ENCODE measurements at places on chromosomes 11 and 22. TPM values are rescaled to one million over a fixed set of nuclear protein-coding genes. Genes with fewer than 3 reads are reported as not detected.

GRCh38 chr22:29623553-29624169 lies 20.2 kb downstream of the NF2 start:
- H3K27ac ChIP-seq, result peak overlapping the region; percentile 81
- no peak overlapping the region for H3K4me3 ChIP-seq
- H3K36me3 ChIP-seq, result peaks cover 3% of the 10 kb centered on the region
- no peak for DNase-seq
- H3K4me1 ChIP-seq, result peaks cover 66% of the 10 kb centered on the region

DNA sequence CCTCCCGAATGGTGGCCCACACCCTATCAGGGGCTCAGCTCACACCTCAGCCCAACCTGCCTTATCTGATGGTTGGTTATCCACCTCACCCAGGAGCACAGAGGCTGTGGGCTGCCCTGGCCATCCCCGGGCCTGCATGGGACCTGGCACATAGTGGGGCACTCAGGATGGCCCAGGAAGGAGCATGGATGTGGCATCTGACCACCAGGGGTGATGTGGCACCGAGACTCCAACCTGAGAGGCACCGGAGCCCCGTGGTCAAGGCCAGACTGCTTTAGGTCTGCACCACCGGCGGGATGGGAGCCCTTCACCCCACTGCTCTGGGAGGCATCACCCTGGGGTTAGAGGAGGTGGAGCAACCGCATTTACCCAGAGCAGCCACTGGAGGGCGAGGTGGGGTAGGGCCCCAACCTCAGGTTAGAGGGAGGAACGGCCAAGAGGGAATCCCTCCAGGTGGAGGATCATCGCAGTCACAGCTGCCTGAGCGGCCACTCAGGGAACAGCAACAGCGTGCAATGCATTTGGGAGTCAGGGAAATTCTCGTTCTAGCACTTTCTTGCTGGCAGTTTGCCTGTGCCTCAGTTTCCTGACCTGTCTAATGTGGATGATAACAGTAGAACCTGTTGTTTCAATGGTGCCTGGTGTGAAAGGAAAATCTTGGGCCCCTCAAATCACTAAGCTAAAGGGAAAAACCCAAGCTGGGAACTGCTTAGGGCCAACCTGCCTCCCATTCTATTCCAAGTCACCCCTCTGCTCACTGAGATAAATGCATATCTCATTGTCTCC lies 52.9 kb upstream of the CARS1 start:
- peak; percentile 74 for DNase-seq
- H3K4me3 ChIP-seq, result no peak overlapping the region
- peaks cover 6% of the 10 kb centered on the region for H3K36me3 ChIP-seq
- H3K27me3 ChIP-seq, result no peaks in the 10 kb centered on the region

The TRIM51 gene
- not detected for total RNA-seq

The USP2 gene
- 0.71 TPM for total RNA-seq

- DNase-seq, result no peak
- H3K27ac ChIP-seq, result no peak overlapping the region
- peaks cover 33% of the 10 kb centered on the region for H3K27me3 ChIP-seq
Observed at GRCh38 chr11:120500414-120501071, 11.0 kb upstream of the GRIK4 start.

DNA sequence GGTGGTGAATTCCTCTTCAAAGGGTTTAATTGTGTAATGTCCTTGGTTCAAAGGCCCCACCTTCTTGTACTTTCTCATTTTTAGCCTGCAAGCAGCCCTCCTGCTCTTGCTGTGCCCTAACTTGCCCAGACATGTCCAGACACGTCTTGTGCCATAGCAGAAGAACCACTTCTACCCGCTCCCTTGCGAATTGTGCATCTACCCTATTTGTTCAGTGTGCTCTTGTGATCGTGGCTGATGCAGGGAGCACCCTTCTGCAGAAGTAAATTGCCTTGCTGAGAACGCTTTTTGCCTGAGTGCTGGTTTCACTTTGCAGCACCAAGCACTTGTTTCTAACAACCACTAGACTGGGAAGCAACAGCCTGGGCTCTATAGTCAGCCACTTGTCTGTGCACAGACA lies 249.4 kb downstream of the SBF2 start:
- H3K27me3 ChIP-seq, result no peaks in the 10 kb centered on the region
- no peak overlapping the region for H3K27ac ChIP-seq
- H3K4me3 ChIP-seq, result no peak overlapping the region
- H3K36me3 ChIP-seq, result peaks cover 16% of the 10 kb centered on the region

- peaks cover 13% of the 10 kb centered on the region for H3K27me3 ChIP-seq
- no peak overlapping the region for H3K4me3 ChIP-seq
- no peak for DNase-seq
Observed at GRCh38 chr22:25493794-25494193, 70.7 kb upstream of the GRK3 start.

DNA sequence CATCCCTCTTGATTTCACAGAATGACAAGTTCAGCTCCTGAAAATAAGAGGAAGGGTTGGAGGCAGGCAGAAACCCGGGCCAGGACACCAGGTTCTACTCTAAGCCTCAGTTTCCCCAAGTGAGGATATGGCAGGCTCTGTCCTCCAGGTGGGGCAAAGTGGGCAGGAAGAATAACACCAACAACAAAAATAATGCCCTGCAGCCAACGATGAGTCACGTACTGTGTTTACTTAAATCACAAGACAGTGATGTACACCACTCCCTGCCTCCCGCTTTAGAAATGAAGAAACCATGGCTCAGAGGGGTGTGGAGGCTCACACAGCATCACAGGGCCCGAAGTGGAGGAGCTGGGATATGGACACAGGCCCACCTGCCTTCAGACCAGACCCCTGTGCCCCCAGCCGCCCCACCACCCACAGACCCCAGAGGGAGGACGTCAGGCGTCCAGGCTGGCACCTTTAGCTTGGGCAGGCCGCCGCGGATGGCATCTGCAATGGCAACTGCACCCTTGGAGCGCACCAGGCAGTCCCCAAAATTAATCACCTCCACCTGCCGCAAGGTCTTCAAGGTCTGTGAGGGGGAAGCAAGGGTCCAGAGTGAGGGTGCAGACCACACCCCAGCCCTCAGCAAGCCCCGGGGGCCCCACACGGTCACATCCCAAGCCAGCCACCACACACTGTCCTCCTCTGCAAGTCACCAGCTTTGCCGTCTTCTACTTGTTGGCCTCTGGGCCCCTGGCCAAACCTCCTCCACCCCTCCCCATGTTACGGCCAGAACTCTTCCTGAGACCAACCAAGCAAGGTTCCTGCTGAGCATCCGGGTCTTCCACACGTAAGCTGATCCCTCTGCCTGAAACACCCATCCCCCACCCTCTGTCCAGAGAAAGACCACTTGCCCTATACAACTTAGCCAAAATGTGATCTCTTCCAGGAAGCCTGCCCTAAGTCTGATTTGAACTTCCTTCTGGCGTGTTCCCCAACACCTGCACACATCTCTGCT lies 15.8 kb upstream of the CHADL start:
- DNase-seq, result no peak
- no peak overlapping the region for H3K4me3 ChIP-seq
- no peaks in the 10 kb centered on the region for H3K4me1 ChIP-seq
- H3K27me3 ChIP-seq, result no peaks in the 10 kb centered on the region
- no peak overlapping the region for H3K27ac ChIP-seq

The ART1 gene
- not detected for total RNA-seq

GRCh38 chr22:48713272-48714205 lies 1114.1 kb downstream of the BRD1 start:
- DNase-seq, result no peak
- peaks cover 10% of the 10 kb centered on the region for H3K27me3 ChIP-seq
- H3K27ac ChIP-seq, result no peak overlapping the region

- no peaks in the 10 kb centered on the region for H3K4me1 ChIP-seq
- no peak overlapping the region for H3K4me3 ChIP-seq
- H3K27me3 ChIP-seq, result peaks cover 11% of the 10 kb centered on the region
- H3K36me3 ChIP-seq, result no peaks in the 10 kb centered on the region
- no peak for DNase-seq
Observed at GRCh38 chr11:126628790-126629621, 273.5 kb downstream of the ST3GAL4 start.

DNA sequence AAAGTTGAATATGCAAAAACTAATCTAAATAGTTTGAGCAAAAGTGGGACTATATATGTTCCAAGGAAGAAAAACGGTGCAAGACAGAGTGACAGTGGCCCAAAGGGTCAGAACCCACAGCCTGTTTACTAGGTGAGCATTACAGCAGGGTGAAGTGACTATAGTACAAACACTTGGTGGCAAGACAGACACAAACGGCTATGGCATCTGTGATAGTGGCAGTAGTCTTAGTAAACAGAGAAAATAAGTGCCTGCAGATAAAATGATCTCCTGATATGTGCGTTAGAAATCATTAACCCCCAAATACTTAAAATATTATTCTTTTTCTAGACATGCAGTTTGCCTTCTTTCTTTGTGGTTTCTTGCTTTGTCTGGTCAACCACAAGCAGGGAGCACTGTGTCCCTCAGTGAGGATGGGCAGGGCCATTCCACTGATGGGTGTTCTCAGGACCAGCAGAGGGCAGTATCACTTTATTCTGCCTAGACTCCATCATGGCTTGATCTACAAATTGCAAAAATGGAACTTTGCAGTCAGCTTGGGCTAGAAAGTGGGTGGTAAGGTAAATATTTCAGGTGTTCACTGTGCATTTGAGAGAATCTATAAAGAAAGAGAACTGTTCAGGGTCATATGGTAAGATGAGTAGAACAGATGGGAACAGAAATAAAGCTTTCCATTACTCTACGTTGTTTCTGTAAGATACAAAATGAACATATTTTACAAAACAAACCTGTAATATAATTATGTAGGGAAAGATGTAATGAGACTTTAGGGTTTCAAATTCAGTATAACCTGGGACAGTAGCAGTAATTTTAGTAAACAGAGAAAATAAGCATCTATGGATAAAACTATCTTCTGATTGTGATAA lies 198.2 kb downstream of the SWAP70 start:
- H3K4me3 ChIP-seq, result no peak overlapping the region
- no peaks in the 10 kb centered on the region for H3K27me3 ChIP-seq
- H3K4me1 ChIP-seq, result peaks cover 23% of the 10 kb centered on the region
- H3K36me3 ChIP-seq, result no peaks in the 10 kb centered on the region
- no peak overlapping the region for H3K27ac ChIP-seq

- H3K36me3 ChIP-seq, result no peaks in the 10 kb centered on the region
- no peak overlapping the region for H3K4me3 ChIP-seq
- no peak overlapping the region for H3K27ac ChIP-seq
- DNase-seq, result no peak
Observed at GRCh38 chr11:22668005-22668796, 1.8 kb downstream of the GAS2 start.

The C11orf86 gene
- total RNA-seq, result not detected

DNA sequence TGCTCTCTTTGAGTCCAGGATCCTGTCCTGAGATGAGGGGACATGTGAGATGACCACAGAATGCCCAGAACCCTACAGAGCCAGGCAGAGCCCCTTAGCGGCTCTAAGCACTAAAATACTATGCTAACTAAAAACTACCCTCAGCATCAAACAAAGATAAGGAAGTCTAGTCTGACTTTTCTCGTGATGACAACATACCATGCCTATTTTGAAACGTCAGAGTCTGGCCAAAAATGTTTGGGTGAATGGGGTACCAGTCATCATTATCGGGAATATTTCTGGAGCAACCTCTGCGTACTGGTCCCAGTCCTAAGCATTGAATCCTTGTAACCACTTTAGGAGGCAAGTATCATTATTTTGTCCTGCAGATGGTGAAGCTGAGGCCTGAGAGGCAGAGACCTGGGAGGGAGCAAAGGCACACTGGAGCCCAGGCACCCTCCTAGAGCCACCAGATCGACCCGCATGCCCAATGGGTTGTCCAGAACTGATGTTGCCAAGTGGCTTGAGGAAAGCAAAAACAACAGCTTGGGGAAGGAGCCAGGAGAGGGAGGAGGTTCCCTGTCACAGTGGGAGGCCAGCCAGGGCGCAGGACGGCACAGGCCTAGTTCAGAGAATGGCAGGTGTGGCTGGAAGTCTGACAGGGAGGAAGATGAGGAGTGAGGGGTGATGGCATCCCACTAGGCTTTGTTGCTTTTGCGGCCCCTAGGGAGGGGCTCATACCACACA lies 7.2 kb upstream of the OSM start:
- H3K4me3 ChIP-seq, result no peak overlapping the region
- H3K27ac ChIP-seq, result no peak overlapping the region
- no peaks in the 10 kb centered on the region for H3K27me3 ChIP-seq
- DNase-seq, result no peak
- peaks cover 37% of the 10 kb centered on the region for H3K4me1 ChIP-seq
- H3K36me3 ChIP-seq, result peaks cover 27% of the 10 kb centered on the region

The CREB3L1 gene
- total RNA-seq, result 0.19 TPM

- no peak overlapping the region for H3K4me3 ChIP-seq
- H3K27me3 ChIP-seq, result peaks cover 5% of the 10 kb centered on the region
- no peak for DNase-seq
- H3K36me3 ChIP-seq, result no peaks in the 10 kb centered on the region
- no peaks in the 10 kb centered on the region for H3K4me1 ChIP-seq
- H3K27ac ChIP-seq, result no peak overlapping the region
Observed at GRCh38 chr11:76748948-76749347, 34.2 kb upstream of the TSKU start.

The SAA2 gene
- not detected for total RNA-seq

DNA sequence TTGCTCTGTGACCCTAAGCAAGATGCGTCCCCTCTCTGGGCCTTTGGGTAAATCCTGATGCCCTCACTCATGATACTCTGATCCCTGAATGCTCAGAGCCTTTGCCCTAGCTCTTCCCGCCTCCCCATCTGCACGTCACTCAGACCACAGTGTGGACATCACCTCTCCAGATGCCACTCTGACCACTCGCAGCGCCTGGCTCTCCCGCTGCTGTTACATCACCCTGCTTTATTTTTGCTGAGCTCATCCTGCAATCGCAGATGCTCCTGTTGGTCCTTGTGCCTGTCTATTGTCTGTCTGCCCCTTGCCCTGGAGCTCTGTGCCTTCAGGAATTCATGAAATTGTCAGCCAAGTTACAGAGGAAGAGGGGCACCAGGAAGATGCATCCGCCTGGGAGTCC lies 5.5 kb downstream of the OSM start:
- no peak overlapping the region for H3K4me3 ChIP-seq
- no peaks in the 10 kb centered on the region for H3K27me3 ChIP-seq
- H3K27ac ChIP-seq, result peak overlapping the region; percentile 2
- DNase-seq, result no peak
- H3K36me3 ChIP-seq, result peaks cover 22% of the 10 kb centered on the region

GRCh38 chr11:47254386-47254785 lies 3.4 kb upstream of the NR1H3 start:
- H3K4me3 ChIP-seq, result no peak overlapping the region
- DNase-seq, result no peak
- no peaks in the 10 kb centered on the region for H3K27me3 ChIP-seq
- H3K36me3 ChIP-seq, result no peaks in the 10 kb centered on the region
- peaks cover 7% of the 10 kb centered on the region for H3K4me1 ChIP-seq

The NPAS4 gene
- 0.07 TPM for total RNA-seq
